Myocyte (in vitro differentiated cells): ENCODE measurements at places on chromosomes 1 and 21.
A peak's percentile ranks its signal among the peaks of the same experiment; 100 is the strongest.

GRCh38 chr1:234605983-234606783 lies 3.8 kb downstream of the IRF2BP2 start:
- DNase-seq: peak; percentile 64

DNA sequence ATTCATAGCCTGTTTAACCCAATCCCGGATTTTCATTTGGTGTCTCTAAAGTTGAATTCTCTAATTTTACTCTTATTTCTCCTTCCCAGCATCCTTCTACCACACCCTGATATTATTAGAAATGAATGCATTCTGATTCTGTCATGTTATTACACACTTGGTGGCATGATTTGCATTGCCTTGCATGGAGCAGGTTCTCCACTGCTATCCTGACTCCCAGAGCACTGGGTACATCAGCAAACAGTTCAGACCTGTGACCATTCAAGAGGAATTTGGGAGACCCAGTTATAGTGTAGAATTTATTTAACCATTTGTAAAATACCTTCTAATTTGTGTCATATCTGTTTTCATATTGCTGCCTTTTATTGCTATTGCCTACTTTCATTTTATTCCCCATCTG lies 2.6 kb downstream of the LRRC8B start:
- DNase-seq: no peak

GRCh38 chr21:45809421-45809820 lies 165.9 kb downstream of the PCBP3 start:
- no peak for DNase-seq

- no peak for DNase-seq
Observed at GRCh38 chr21:37165586-37165985, 92.5 kb downstream of the TTC3 start.

GRCh38 chr1:5936126-5936525 lies 56.1 kb downstream of the NPHP4 start:
- no peak for DNase-seq

- DNase-seq: no peak
Observed at GRCh38 chr1:17440074-17440826, 773 bp upstream of the RCC2 start.

- DNase-seq: no peak
Observed at GRCh38 chr1:34779962-34780361, 1.1 kb upstream of the GJB3 start.

DNA sequence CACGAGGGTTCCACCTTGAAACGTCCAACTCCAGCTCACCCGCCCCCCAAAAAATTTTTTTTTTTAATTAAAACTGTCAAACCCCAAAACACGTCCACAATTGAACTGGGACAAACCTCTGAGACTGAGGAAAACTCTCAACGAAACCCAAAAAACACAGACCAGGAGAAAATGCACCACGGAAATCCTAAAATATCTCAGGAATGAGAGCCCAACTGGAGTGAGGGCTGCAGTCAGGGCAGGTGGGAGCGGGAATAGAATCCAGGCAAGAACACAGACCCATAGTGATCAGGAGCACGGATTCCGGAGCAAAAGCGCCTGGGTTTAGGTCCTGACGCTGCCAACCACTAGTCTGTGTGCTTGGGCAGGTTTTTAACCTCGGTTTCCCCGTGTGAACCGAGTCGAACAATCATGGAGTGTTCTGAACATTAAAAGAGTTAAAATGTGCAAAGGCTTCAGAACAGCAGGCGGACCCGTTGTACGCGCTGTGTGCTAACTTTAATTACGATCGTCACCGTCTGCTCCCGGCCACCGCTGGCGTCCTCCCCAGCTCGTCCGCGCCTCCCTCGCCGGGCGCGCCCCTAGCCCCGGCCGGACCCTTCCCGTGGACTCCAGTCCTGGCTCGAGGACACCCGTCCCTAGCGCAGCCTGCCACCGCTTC lies 624 bp downstream of the ARHGAP29 start:
- DNase-seq: peak; percentile 58

DNA sequence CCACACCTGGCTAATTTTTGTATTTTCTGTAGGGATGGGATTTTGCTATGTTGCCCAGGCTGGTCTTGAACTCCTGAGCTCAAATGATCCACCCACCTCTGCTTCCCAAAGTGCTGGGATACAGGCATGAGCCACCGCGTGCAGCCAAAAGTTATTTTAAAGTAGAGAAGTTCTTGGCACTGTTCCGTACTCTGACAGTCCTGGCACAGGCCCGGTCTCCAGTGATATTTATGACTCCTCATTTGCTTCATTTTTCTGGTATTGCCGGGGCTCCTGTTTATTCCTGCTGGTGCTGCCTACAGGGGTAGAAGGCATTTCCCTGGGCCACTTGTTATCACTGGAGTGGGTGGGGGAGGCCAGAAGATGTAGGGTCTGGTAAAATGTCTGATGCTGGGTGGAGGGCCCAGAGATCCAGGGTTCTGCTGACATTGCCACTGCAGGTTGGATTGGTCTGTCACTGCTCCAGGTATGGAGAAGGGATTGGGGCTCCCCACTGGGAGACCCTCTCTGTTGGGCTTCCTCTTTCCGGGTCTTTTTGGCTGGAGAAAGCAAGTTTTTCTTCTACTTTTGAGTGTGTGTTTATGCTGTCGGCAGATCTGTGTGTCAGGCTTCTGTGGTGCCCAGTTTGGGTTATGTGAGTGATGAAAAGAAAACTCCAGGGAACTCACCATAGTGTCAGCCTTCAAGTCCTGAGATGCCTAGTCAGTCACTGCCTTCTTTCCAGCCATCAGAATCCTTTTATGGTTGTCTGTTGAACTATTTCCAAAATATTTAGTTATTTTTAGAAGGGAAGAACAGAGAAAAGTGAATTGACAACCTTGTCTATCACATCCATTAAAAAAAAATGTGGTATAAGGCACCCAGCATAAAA lies 4.5 kb downstream of the MROH7 start:
- no peak for DNase-seq

- DNase-seq: no peak
Observed at GRCh38 chr1:52887483-52887882, 34.1 kb downstream of the ECHDC2 start.

GRCh38 chr1:203026666-203027663 lies 674 bp downstream of the PPFIA4 start:
- DNase-seq: no peak

DNA sequence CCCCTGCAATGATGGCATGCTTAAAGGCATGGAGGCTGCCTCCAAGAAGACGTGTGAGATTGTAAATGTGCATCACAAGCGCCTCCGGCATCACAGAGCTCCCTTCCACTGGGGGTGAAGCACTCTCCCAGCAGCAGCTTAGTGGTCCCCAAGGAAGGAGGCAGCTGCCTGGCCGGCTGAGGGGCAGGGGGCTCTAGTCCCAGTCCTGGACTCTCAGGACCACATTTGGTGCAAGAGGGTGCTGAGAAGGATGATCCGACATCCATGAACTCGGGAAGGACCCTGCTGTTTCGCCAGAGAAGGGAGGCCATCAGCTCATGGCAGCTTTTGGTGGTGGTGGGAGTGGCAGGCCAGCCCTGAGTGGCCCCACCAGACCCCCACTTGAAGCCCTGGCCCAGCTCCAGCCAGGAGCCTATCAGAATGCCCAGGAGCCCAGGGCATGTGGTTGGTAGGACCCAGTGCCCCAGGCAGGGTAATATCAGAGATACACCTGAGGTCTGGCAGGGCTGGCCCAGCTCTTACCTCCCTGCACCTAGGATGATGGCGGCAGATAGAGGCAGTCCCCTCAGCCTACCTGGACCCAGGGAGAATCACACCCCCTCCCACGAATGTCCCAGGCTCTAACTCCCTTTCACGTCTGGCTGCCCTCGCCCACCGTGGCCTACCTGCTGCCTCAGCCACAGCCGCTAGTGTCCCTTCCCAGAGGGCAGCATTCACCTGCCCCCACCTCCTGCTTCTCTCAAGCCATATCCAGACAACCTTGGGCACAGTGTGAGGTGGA lies 2.4 kb upstream of the WNT9A start:
- DNase-seq: no peak

- DNase-seq: no peak
Observed at GRCh38 chr1:30818568-30819243, 61.1 kb upstream of the LAPTM5 start.

GRCh38 chr21:39073717-39074116 lies 109.5 kb downstream of the PSMG1 start:
- DNase-seq: no peak

GRCh38 chr1:87305762-87306161 lies 22.9 kb upstream of the LMO4 start:
- no peak for DNase-seq

DNA sequence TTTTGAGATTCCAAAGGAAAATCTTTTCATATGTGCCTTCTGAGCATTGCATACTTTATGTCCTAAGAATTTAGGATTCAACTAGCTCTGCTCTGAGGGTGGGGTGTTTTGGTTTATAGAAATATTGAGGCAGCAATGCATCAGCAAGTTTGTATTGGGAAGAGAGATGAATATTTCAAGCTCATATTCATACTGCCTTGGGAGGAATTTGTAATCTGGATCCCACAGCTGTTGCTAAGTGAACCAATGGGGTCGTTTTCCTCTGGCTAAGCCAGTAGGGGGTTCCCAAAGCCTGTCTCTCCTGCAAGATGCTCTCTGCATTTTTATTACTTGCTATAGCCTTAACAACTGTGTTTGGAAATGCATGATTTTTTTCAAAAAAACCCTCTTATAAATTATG lies 130.6 kb downstream of the SNX7 start:
- DNase-seq: peak; percentile 32

DNA sequence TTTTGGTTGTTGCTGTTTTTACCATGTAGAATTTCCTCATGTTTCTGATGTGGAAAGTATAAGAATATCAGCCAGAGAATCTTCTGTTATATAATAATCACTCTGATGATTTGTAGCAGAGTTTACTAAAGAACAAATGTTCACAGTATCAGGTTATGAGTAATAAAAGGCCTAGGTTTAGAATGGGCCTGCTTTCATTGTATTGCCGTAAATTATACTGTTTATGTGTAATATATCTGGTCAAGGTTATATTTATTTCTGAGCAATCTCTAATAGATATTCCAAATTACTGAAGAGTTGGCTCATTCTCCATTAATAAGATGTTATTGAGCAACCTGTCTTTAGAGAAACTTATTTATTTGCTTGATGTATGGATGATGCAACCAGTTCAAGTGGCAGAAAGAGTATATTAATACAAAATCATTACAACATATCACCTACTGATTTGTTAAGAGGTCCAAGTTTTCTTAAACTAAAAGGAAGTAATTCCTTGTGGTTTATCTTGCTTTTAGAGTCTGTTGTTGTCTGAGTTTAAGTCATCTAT lies 649.4 kb upstream of the CXADR start:
- no peak for DNase-seq

DNA sequence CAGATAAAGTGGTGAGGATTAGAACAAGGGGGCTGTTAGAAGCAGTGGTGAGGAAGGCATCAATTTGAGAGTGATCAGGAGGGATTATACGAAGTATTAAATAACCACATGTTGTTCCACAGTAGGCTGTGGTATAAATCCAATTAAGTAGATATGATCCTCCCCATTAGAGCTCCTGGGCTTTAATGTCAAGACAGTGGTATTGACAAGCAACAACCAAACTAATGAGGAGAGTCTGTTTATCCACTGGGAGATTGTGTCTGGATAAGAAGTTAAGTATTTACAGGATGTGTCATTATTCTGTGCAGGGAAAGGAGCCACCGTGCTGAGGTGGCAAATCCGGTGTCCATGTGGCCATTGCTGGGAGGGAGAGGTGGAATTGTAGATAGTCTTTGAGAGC lies 5.8 kb downstream of the ACTN2 start:
- DNase-seq: peak; percentile 48

DNA sequence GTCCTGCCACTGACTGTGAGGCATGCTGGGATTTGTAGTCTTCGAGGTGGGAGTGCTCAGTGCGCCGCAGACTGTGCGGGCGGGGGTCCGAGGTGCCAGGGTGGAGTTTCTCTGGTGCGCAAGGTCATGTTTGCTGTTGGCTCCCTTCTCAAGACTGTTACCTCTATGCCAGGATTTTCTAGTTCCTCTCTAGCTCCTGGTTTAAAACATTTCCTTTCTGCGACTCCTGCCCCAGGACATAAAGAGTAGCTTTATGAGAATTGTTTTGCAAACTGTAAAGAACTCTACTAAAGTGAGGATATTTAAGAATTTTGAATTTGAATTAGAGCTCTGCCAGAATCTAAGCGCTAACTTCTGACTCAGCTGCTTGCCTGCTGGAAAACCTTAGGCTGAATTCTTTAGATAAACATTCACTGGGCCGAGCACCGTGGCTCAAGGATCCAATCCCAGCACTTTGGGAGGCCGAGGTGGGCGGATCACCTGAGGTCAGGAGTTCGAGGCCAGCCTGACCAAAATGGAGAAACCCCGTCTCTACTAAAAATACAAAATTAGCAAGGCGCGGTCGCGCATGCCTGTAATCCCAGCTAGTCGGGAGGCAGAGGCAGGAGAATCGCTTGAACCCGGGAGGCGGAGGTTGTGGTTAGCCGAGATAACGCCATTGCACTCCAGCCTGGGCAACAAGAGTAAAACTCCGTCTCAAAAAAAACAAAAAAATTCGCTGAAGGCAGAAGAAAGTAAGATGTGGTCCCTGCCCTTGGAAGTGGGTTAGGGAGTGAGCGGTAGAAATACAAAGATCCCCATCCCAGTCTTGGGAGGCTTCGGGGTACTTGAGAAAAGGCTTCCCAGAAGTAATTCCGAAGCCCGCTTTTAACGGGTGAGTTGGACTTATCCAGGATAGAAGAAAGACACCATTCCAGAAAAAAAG lies 992 bp upstream of the USP48 start:
- DNase-seq: no peak

GRCh38 chr1:177838907-177839485 lies 130.9 kb downstream of the SEC16B start:
- DNase-seq: no peak

DNA sequence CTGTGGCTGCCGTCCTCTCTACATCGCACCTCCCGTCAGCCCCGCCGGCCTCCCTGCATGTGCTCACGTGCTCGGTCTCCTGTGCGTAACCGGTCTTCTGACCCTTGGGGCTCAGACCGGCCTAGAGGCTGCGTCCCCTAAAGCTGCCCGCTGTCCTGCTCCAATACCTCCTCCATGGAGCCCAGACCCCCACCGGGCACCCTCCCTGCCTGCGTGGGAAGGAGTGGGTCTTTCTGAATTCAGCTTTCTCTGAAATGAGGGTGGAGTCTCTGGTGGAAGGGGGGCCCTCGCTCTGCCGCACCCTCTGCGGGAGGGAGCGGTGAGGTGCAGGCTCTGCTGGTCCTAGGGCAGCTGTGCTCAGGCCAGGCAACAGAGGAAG lies 18.7 kb upstream of the POFUT2 start:
- no peak for DNase-seq

GRCh38 chr1:40736085-40736531 lies 44.6 kb downstream of the NFYC start:
- DNase-seq: peak; percentile 89

GRCh38 chr1:58072450-58072849 lies 474.1 kb downstream of the OMA1 start:
- DNase-seq: no peak

GRCh38 chr1:223810586-223810985 lies 35.2 kb downstream of the TP53BP2 start:
- no peak for DNase-seq

- DNase-seq: no peak
Observed at GRCh38 chr1:33712186-33712585, 151.7 kb upstream of the HMGB4 start.

DNA sequence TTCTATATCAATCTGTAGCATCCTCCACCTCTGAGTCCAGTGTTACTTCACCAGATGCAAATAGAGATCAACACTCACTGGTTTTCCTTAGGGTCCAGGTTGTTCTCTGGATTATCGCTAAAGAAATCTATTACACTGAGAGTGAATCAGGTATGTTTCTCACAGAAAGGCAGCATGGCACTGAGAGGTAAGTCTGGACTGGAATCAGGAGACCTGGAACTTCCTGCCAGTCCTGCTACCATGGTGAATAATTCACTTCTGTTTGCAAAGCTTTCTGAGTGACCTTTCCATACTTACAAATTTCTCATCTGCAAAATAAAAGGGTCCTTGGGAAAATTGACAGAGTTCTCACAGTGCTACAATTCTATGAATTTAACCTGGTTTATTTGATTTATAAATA lies 1583.3 kb downstream of the MRPL39 start:
- DNase-seq: no peak
